MCF 10A (cell line): ENCODE measurements at places on chromosomes 4 and X.
A peak's percentile ranks its signal among the peaks of the same experiment; 100 is the strongest.

GRCh38 chr4:2795893-2796848, 3.3 kb downstream of the SH3BP2 start:
- DNase-seq: peak; percentile 93

DNA sequence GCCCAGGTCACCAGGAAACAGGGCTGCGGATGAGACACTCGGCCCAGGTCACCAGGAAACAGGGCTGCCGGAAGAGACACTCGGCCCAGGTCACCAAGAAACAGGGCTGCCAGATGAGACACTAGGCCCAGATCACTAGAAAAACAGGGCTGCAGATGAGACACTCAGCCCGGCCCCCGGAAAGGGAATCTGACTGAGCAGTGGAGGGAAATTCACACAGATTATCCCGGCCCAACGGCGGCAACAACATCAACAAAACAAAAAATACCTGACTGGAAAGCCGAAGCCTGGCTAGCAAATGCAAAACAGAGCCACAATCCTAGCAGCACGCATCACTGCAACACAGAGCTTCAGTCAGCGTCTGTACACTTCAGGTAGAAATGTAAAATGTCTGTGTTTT, 20.7 kb downstream of the AFAP1 start:
- no peak for DNase-seq

- peak; percentile 9 for DNase-seq
These were observed 159.2 kb upstream of the SLC7A11 start for GRCh38 chr4:138401334-138401733.

DNA sequence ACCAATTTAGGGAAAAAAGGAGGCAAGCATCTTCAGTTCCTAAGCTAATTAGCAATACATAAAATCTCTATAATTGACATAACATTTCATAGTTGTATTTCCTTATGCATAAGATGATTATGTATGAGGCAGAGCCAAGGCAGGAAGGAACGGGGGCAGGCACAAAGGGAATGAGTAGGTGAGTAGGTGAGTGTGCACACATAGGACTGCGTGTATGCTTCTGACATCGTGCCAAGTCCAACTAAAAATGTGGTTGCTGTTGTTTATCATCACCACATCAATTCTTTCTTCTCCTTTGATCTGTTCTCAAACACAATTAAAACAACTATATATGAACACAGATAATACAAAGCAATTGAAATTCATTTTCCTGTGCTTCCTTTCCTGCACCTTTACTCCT, 131.2 kb downstream of the UNC5C start:
- DNase-seq: peak; percentile 14

- DNase-seq: no peak
These were observed 54.1 kb upstream of the VEGFD start for GRCh38 chrX:15438332-15438731.
